T-helper 17 cell (primary cell): ENCODE measurements at places on chromosomes 16 and 17.
A peak's percentile ranks its signal among the peaks of the same experiment; 100 is the strongest.

DNA sequence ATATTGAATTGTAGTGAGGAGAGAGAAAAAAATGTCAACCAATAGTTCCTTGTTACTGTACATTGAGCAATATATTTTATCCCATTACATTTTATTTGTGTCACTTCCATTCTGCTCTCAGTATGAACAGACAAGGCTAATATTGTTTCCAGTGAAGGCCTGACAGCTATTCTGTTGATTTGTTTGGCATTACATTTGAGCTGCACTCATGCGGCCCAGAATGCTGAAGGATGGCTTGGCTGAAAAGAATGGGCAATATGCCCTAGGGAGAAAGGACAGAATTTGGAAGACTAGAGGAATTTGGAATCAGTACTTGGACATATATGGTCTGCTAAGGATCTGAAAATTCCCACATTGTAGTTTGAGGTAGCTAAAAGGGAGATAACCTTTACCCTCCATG is 1294.4 kb downstream of the CDH8 start:
- DNase-seq, result no peak

- DNase-seq, result no peak
Observed at GRCh38 chr17:45222014-45222288, 266 bp downstream of the FMNL1 start.

GRCh38 chr16:79380995-79381602 is 219.4 kb downstream of the MAF start:
- DNase-seq, result no peak

DNA sequence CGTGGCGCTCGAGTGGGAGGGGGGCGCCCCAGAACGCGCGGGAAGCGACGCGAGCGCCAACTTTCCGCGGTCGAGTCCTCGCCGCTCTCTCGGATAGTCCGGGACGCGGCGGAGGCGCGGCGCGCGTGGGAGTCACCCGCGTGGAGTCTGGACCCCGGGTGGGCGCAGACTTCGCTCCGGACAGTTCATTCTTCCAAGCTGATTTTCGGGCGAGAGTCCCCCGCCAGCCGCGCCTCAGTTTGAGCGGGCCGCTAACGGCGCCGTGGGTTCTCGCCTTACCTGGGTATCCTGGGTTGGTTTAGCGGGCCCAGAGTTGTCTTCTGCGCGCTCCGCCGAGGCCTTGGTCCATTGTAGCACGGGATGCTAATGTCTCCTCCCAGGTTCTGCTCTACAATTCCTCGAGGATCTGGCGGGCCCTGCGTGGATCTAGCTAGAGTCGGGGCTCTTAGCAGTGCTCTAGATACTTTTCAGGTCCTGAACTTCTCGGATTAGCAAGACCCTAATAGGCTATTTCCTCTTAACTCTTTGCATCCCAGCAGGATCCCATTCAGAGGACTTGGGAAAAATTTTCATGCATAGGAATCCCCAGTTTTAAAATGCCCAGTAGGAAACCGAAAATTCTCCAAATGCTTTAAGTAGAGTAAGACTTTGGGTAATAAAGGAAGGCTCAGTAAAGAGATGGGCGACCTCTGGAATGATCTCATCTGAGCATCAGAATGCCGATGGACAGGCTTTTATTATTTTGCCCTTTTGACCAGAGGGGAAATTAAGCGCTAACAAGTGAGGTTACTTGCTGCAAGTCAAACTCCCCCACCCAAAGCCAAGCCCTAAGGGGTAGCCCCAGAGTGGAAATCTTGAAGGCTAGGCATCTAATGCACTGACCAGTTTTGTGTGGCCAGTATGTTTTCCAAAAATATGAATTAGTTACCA is 537 bp upstream of the GJC1 start:
- no peak for DNase-seq

- no peak for DNase-seq
Observed at GRCh38 chr17:79890706-79891105, 51.5 kb upstream of the CBX4 start.

- DNase-seq, result peak; percentile 64
Observed at GRCh38 chr16:3938843-3939624, 58.5 kb upstream of the CREBBP start.
